ENCODE measurements at places on chromosomes 1 and 21.

DNA sequence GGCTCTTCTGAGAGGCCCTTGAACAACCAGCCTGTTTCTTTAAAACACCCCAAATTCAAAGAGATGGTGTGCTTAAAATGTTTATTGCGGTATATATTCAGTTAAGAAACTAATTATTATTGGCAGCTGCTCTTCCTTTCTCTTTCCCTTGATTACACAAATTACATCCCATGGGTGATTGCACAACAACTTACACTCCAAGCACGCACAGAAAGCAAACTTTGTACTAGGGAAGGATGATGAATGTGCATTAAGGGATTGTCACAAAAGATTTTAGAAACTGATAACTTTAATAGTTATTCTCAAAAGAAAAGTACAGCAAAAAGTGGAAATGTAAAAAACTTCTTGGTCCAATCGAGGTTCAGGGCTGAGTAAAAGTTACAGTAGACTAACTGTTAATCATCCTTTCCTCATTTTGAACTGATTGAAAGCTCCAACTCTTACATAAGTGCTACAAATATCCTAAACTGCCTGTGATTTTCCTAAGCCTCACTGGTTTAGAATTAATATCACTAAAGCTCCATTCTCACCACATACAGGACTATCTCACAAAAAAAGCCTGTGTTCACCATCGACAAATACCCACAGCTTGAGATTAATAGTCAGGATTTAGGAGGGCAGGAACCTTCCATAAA is 153.4 kb downstream of the TTLL7 start:
- no peak for DNase-seq

GRCh38 chr1:86915737-86916235 is 1.4 kb downstream of the HS2ST1 start:
- peak; percentile 25 for DNase-seq

DNA sequence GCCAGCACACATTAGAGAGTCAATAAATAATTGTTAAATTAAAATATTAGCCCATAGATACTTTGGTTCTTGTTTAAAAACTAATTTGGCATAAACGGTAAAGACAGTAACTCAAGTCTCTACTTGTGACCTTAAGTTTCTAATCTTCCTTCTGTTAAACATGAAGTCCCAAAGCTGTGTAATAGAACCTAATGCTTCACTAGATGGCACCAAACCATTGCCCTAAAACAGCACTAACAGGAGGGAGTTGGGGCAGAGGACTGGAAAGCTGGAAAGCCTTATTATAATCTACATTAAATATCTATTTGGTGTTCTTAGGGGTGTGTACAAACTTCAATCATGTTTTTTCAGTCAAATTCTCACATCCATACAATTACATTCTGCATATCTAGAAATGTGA is 176.7 kb downstream of the OLFM3 start:
- peak; percentile 33 for DNase-seq

GRCh38 chr1:1895456-1896336 is 4.8 kb upstream of the GNB1 start:
- no peak for DNase-seq

DNA sequence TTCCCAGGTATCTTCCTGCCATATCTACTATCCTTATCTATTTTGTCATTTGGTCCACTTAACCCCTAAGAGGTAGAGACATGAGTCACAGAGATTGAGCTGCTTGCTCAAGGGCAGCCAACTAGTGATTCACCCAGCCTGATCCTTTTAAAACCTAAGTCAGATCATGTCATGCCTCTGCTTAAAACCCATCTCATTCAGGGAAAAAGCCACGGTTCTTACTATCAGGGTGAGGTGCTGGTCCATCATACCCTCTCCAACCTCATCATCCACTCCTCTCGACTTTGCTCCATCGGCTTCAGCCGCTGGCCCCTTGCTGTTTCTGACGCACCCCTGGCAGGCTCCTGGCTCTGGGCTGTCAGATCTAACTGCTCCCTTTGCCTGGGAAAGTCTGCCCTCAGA is 14.4 kb upstream of the PPP1R15B start:
- DNase-seq = no peak

DNA sequence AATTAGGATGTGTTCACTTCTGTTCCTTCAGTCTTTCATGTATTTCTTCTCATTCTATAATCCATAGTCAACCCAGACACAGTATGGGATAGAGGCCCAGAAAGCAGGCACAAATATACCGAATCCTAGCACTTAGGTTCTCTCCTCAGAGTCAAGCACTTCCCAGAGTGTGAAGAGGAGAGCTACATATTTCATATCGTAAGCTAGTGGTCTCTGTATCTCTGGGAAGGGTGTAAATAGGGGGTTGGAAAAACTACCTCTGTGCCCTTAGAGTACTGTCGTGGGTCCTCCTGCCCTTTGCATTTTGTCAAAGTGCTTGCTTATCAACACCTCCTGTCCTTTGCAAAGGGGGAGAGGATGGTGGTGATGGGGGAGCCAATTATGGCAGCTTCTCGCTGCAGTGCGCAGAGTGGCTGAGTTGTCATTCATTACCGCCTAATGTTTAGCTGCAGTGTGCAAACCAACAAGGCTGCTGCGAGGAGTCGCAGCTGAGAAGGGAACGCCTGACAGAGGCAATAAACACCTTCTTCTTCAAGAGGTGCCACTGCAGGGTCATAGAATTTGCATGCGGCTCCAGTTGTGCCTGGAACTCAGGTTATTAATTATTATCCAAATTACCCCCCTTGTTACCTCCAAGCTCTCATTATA is 182.7 kb downstream of the NUF2 start:
- no peak for DNase-seq

DNA sequence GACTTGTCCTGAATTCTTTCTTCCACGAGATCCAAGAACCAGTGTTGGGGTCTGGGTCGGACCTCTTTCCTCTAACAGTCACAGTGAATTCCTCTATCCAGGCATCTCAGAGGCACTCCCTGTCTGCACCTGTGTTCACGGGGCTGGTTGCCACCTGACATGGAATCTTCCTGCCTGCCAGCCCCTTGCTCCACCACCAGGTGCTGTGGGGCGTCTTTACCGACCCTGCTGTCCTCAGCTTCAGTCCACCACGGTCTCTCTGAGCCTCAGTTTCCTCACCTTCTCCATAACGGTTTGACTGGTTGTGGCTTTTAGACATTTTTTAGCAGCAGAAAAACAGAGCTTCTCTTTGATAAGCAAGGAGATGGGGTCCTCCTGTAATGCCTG is 62.7 kb downstream of the SDC3 start:
- no peak for DNase-seq

DNA sequence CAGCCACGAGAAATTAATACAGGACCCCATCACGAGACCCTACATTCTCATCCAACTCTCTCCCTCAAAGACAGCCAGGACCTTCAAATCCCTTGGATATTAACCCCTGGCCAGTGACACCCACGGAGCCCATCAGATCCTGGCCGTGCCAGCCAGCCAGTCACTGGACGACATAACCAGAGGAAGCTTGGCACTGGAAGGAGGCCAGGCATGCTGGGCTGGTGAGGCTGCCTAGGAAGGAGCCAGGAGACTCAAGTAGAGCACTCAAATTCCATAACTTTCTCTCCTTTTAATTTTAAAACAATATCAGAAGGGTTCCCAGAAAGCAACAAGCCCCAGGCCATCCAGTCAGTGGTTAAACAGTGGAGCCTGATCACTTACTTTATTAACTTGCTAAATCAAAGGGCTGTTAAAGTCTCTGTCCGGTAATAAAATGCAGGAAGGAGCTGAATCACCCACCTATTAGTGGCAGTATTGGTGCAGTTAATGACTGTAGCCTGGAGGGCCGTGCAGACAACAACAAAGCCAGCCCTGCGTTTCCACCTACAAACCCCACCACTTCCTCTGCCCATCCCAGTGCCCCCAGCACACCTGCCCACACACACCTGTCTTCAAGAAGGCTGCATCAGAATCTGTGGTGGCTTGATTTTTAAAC is 78.0 kb downstream of the HIVEP3 start:
- DNase-seq = no peak

DNA sequence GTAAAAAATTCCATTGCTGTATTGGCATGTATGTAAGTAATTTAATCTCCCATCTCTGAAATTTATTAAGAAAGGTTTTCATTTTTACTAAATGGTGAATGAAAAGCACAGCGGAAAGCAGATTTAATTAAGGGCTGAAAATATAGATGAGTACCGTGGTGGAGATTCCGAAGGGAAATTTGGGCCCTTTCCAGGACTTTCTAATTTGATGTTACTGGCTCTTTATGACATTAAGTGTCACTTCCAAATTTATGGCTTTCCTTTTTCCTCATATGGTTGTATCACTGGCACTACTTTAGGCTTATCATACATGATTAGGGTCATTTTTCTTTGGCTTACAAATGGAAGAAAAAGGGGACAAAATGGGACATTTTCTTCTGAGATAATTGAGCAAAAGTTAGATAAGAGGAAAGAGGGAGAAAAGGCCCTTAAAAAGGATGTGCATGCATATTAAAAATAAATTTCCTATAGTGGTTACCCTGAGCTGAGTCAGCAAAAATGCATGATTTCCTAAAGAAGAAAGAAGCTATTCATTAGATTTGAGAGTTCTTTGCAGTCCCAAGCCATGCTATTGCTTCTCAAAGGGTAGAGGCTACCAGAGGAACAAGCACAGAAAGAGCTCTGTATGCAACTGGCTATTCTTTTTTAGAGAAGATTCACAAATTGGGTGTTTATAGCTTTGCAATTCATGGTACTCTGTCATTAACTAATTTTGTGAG is 74.9 kb upstream of the CNIH3 start:
- no peak for DNase-seq

- peak; percentile 83 for DNase-seq
These were observed 35.8 kb downstream of the SLC2A1 start for GRCh38 chr1:42922687-42923366.

- DNase-seq = no peak
These were observed 23.0 kb downstream of the CFAP74 start for GRCh38 chr1:1980467-1981141.

GRCh38 chr1:27300341-27301051 is 21.5 kb upstream of the TMEM222 start:
- peak; percentile 93 for DNase-seq

DNA sequence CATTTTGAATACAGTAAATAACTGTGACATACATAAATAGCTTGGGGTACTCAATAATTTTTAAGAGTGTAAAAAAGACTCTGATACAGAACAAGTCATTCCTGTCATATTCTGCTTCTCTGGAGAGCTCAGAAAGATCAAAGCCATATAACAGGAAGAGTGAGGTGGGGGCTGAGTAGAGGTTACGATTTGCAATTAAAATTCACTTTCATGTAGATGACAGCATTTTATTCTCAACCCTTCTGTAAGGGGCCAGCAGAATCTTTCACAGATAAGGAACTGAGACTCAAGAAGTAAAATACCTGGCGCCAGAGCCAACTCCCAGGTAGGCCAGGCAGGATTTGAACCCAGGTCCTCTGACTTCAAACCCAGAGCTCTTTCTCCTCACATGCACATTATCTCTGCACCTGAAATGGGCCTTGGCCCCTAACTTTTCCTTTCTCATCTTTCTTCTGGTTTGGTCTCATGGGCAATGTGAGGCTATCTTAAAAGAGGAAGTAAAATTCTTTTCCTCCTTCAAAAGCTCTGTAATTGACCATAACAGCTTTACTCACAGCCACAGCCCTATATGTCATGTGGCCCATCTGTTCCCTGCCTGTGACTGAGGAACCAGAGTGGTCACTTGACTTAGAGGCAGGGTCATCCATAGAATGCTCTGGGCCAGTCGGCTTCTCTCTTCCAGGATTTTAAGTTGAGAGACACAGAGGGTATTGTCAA is 80.9 kb upstream of the SYT6 start:
- DNase-seq = no peak

- DNase-seq = no peak
These were observed 249.7 kb downstream of the RHOU start for GRCh38 chr1:228984646-228985631.

DNA sequence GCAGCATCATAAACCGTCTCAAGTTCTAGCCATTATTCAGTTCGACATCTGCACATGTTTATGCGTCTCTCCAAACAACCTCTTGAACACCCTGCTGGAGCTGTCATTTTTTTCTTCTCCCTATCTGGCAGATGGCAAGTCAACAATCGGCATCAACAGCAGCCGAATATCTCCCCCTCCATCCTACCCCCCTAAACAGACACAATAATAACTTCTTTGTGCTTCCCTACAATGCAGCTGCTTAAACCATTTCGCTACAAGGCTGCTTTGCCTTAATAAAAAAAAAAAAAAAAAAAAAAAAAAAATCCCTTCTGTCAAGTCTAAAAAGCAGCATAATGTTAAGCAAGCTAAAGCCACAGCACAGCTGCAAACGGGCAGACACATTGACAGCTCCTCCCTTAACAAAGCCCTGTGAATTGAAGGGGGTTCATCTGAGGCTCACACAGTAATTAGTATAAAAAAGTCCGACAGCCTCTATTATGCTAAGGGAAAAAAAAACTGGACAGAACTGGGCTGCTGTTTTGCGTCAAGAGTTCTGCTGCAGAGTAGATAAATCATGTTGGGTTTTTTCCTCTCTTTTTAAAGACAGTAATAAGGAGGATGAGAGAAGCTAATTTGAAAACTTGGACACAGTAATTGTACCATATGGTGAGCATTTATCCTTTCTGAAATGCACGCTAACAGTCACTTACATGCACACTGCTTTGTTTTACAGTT is 136.4 kb downstream of the AKT3 start:
- DNase-seq = peak; percentile 100

GRCh38 chr1:169495916-169496315 is 10.2 kb upstream of the SLC19A2 start:
- no peak for DNase-seq

- no peak for DNase-seq
These were observed 67.6 kb downstream of the ADSS2 start for GRCh38 chr1:244384066-244384465.

- peak; percentile 76 for DNase-seq
These were observed 460.6 kb downstream of the DSCAM start for GRCh38 chr21:40386294-40386911.

DNA sequence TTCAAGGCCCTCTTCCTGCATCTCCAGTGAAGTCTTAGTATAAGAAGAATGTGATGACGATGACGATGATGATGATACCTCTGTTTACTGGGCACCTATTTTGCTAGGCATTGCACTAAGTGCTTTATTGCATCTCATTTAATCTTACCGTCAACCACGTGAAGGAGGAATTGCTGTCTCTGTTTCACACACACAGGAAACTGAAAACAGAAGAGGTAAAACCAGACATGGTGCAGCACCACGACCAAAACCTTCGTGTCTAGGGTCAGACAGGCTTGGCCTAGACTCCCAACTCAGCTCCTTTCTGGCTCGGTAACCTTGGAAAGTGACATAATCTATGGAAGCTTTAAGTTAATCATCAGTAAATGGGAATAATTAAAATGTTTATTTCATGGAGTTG is 20.7 kb upstream of the KCNA2 start:
- no peak for DNase-seq

- DNase-seq = no peak
These were observed 68.1 kb upstream of the AK4 start for GRCh38 chr1:65079941-65080340.

GRCh38 chr21:9739240-9739639 is 782.1 kb upstream of the TPTE start:
- DNase-seq = no peak

DNA sequence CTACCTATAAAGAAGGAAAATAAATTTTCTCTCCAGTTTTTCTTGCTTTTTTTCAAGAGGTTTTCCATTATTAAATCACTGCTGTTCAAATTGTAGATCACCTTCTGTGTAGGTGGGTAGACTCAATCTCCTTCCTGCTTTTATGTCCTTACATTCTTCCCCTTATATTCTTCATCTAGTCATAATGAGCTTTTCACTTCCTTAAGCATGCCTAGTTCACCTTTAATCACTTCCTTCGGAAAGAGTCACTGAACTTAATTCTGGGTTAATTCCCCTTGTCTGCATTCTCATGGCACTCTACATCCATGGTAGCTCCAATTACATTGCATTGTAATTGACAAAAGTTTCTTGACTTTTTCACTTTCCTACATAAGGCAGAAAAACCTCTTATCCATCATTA is 6.1 kb upstream of the FAM177B start:
- DNase-seq = no peak

- peak; percentile 87 for DNase-seq
These were observed at the start of gene ZBTB8A for GRCh38 chr1:32538887-32539583. ZBTB8A (plus strand) TSS chr1:32539427; CDS start chr1:32592932, 53,505 bp downstream.

Data from NCI-H1092 treated with DMSO at 0.1 percent for 48 hours (cell line).